ENCODE measurements at places on chromosomes 16 and 17.
A peak's percentile ranks its signal among the peaks of the same experiment; 100 is the strongest.

DNA sequence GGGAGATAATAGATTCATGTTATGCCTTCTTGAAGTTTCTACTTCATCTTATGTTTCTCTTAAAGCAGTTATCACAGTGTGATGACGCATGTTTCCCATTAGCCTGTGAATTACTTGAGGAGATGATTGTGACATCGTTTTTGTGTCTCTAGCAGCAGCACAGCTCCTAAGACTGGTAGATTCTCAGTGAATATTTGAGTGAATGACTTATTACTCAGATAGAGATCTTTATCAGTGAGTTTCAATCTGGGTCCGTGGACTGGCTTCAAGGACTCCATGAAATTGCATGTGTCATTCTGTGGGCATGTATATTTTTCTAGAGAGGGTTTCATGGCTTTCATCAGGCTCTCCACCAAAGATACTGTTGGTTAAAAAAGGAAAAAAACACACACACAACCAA lies 29.9 kb downstream of the YPEL2 start:
- DNase-seq = no peak

DNA sequence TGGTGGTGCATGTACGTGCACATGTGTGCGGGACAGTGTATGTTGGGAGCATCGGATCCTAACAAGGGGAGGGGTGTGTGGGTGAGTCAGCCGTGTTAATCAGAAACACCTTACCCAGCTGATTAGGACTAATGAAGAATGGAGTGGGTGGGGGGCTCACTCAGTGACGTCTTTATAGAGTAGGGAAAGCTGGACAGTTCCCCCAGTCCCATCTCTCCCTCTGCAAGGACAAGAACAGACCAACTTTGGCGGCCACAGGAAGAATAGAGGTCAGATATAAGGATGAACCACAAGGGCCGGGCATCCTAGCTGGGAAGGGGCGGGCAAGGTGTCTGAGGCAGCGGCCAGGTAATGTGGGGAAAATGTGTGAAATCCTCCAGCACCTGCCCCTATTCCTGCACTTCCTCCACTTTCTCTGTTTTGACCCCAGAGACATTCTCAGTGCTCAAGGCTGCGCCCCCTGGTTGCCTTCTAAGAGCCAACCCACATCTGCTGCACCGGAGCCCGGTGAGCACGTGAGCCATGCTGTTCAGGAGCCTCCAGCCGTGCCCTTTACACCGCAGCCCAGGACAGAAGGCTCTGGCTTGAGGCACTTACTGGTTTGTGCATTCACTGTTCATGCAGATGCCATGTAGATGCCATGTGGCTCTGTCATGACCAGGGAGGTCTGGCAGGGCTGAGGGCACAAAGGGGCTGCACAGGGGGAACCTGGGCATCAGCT lies 18.9 kb upstream of the TBX21 start:
- no peak for DNase-seq

- peak; percentile 17 for DNase-seq
Measured at GRCh38 chr17:79707931-79708891, 22.5 kb upstream of the ENPP7 start.

GRCh38 chr16:26614237-26614841 lies 452.4 kb upstream of the C16orf82 start:
- DNase-seq = no peak

- no peak for DNase-seq
Measured at GRCh38 chr16:14101415-14101814, 30.3 kb downstream of the MRTFB start.

- peak; percentile 54 for DNase-seq
Measured at GRCh38 chr17:81487487-81488275, 24.9 kb downstream of the ACTG1 start.

GRCh38 chr16:27447301-27447700 lies 45.3 kb downstream of the IL21R start:
- no peak for DNase-seq

DNA sequence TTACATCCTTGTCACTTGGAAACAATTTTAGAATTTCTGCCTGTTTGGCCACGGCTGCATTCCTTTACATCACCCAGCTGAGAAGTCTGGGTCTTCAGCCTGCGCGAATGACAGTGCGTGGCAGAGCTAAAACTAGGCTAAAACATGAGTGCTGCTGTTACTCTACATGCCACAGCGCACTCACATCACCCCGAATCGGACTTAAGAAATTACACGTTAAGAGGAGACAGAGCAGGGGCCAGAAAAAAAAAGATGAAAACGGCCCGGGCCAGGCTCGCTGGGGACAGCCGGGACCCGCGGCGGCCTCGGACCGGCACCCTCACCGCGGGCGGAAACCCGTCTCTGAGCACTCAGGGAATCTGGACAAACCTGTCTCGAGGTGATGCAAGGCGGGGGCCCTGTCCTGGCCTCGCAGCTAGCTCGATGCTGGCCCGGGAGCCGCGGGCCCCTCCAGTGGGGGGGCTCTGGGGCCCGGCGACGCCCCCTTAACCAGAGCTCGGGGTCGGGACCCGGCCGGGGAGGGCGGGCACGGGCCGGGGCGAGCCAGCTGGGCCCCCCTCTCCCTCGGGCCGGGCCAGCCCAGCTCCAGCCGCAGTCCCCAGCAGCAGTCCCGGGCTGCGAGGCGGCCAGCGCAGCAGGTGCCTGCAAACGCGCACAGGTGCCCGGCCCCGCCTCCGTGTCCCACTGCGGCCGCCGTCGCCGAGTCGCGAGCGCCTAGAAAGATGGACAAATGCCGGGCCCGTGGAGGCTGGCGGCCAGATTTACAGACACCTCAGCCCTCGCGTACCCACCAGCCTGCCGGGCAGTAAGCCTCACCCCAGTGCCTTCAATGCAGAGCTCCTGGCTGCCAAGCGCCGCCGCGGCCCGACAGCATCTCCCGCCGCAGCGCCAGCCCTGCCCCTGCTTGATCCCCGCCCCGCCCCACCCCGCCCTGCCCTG lies at the start of gene AKTIP:
TSS of gene AKTIP (minus strand) at position 879 of the 939 bp plus-strand sequence. CDS start 2,950 bp downstream, outside the sequence.
- DNase-seq = peak; percentile 2

DNA sequence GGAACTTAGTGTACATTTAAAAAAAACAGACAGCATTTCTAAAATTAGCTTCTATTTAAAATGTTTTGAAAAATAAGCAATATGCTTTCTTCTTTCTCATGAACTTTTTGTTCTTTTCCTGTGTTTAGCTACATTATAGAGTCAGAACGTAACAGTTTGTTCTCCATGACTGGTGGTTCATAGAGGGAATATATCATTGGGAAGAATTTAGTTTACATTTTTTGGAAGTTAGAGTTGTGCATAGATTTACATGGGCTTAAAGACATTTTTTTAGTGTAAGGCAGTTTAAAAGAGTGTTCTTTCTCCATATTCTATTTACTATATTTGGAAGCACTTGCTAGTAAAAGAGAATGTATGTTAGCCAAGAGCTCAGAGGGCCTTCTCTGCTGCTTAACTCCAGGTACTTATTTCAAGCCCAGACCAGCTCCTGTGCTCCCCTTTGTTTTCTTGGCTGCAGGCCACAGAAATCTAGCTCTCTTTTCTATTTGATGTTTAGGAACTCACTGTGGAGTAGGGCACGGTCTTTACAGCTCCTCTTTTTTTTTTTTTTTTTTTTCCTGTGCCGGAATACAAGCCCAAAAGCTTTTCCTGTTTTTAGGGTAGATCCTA lies 20.2 kb downstream of the AP2B1 start:
- no peak for DNase-seq

- DNase-seq = no peak
Measured at GRCh38 chr16:6209355-6209930, 1111.8 kb upstream of the EEF2KMT start.

- DNase-seq = no peak
Measured at GRCh38 chr16:27692576-27692975, 142.6 kb downstream of the KATNIP start.

DNA sequence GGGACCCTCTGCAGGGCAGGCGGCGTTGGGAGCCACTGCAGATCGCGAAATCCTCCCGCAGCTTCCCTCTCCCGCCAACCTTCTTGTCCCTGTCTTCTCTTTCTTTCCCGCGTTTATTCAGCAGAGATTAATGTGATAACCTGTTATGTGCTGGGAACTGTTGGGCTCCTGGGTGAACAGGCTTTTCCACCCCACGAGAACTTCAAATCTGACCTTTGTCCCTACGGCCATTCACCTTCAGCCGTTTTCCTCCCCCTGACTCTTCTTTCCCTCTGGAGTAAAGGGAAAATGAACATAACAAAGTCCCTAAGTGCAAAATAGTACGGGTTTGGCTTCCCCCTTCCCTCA lies 15.2 kb upstream of the KPNA2 start:
- DNase-seq = no peak

DNA sequence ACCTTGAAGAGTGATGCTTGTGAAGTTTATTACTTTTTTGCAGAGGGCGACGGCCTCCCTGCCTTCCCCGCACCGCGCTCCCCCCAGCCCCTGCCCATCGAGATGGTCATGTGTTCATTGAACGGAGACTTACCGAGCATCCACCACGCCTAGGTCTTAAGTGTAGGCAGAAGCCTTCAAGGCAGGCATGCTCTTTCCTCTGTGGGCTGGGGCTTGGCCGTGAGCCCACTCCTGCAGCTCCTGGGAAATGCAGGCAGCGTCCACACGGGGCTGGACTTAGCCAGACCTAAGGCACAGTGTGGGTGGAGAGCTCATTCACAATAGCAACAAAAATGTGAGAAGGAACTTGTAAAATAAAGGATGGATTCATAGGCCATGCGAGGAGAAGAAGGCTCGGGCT lies 19.2 kb downstream of the RNF213 start:
- no peak for DNase-seq

GRCh38 chr17:39653316-39653661 lies 11.9 kb upstream of the TCAP start:
- DNase-seq = no peak

- no peak for DNase-seq
Measured at GRCh38 chr17:72376526-72377345, 255.9 kb downstream of the SOX9 start.

- DNase-seq = no peak
Measured at GRCh38 chr17:74393346-74393942, 26.1 kb downstream of the GPR142 start.

DNA sequence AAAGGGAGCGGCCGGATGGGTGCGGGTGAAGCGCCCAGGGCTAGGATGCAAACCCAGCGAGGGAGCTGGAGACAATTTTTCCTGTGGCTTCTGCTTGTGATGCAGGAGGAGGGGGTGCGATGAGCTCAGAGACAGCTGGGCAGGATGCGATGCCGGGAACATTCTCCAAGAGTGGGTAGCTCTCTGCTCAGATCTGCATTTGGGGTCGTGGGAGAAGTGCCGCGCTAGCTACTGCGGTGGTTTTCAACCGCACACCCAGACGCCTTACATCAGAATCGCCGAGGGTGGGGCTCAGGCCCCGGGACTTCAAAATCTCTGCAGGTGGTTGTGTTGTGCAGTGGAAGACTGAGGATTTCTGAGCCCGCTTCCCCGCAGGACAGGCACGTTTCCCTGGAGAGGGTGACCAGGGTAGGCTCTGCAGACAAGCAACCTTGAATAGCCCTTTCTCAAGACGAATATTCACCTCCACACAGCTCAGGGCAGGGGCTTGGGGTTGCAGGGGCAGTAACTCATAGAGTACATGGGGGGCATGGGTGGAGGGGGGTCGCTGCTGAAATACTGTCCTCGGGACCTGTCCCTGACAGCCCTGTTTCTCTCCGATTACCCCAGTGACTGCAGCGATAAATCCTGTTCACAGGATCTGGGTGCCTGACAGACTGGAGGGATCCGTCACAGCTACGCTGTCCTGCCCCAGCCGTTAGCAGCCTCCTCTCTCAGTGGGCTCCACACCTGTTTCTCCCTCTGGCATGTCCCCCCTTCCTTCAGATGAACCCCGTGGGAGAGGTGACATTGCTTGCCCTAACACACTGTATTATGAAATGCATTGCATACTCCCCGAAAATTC lies 63.3 kb downstream of the HAPSTR1 start:
- no peak for DNase-seq

- DNase-seq = no peak
Measured at GRCh38 chr17:4513113-4514032, 14.7 kb downstream of the SPNS2 start.

DNA sequence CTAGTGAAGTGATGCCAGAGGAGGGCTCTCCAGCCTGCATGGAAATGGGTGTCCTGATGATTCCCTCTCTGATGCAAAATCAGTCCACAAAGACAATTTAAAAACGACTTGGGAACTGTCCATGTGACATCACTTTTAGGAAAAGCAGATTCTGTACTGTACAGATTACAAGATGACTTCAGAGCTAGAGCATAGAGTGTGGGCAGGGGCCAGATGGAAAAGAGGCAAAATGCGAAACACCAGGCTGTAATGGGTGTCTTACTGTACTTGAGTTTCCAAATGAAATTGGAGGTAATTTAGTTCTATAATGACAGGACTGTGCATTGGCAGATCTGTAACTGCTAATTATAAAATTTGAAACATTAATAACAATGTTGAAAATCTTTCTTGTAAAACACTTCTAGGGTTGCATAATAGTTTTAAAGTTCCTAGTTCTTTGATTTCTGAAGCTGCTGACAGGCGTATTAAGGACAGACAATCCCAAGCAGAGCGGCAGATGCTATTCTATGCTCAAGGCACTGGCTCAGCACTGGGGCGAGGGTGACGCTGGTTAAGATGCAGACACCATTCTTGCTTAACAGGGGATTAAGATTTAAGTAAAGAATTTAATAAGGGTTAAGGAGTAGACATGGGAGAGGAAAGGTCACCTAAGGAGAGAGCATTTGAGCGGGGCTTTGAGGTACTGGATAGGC lies 29.6 kb downstream of the OGFOD1 start:
- DNase-seq = no peak

GRCh38 chr17:9886141-9886930 lies 18.7 kb downstream of the RCVRN start:
- no peak for DNase-seq

DNA sequence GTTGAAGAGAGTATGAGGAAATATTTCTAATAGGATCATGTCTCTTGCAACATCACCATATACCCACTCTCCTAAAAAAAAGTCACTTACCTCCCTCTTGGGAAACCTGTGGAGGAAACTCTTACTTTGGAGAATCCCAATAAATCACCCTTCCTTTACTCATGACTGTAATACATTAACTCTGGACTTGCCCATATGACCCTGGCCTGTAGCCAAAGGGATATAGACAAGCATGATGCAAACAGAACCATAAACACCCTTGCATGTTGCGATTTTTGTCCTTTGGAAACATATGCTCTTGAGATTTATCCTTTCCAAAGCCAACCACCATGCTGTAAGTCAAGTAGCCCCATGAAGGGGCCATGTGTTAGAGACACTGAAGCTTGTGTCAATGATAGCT lies 19.5 kb downstream of the CDH11 start:
- DNase-seq = no peak
